Mammary epithelial cell (primary cell): ENCODE measurements at places on chromosomes 13 and 19. TPM values are rescaled to one million over a fixed set of nuclear protein-coding genes. Genes with fewer than 3 reads are reported as not detected.

DNA sequence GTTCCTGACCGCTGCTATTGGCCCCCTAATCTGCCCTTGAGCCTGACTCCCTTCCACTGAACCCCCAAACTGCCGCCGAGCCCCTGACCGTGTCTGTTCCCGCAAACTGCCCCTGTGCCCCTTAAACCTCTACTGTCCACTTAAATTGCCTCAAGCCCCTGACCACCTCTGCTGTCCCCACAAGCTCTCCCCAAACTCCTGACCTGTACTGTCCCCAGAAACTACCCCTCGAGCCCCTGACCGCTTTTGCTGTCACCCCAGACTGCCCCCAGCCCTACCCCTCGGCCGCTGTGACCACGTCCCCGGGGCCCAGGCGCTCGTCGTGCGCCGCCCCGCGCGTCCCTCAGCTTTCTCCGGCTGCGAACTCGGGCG is 382 bp downstream of the ZNF77 start:
- DNase-seq: no peak

DNA sequence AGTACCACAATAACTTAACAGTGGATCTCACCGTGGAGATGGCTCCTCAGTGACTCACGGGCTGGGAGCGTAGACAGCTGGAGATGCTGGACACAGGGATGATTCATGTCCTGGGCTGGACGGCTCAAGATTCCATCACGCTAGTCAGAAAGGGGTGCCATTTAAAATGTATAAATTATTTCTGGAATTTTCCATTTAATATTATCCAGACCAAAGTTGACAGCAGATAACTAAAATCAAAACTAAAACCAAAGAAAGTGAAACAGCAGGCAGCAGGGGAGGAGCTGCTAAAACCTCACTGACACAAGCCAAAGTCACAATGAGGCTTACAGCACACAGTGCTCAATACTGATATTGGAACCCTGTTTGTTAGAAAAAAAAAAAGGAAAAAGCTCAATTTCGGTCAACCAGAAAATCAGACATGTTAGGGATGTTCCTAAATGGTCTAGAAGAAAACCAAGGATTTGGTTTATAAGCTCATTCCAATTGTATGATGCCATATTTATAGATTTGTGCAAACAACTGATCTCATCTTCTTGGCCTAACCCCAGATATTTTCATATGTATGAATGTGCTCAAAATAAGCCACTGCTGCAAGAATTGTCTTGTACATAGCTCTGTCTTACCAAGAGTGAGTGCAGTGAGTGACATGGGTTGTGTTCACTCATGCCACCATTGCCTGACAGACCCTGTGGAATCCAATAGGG is 111.8 kb downstream of the SACS start:
- peak; percentile 86 for DNase-seq

GRCh38 chr13:37148501-37148900 is 43.0 kb upstream of the CSNK1A1L start:
- DNase-seq: no peak

DNA sequence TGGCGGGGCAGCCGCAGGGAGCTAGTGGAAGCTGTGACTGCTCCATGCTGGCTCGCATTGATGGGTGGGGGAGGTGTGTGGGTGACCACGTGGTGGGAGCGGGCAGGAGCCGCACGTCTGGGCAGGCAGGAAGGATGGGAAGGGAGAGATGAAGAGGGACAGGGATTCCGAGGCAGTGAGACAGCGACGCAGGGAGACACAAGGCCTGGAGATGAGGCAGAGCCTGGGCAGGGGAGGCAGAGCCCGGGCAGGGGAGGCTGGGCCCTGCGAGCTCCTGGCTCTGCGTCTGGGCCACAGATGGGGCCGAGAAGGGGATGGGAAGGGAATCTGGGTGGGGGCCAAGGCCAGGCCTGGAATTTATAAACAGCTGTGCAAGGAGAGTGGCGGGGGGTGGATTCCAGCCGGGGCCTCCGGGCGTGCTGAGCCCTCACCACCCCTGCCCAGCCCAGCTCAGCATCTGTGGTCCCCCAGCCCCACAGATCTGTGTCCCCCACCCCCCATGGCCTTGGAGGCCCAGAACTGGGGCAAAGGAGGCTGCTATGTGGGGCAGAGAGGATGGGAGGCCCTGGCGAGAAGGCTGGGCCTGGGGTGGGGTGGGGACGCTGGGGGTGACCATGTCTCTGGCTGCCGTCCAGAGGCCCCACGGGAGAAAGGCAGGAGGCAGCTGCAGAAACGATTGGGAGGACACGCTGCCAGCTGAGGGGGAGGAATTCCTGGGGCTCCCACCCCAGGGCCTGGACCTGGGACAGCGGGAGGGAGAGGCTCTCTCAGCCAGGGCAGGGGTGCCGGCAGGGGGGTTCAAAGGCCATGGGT is 6.0 kb downstream of the EHD2 start:
- peak; percentile 95 for DNase-seq

GRCh38 chr13:44096901-44097300 is 217.2 kb downstream of the LACC1 start:
- no peak for DNase-seq

The ACER1 gene
- total RNA-seq: not detected in 2 replicates
